ENCODE measurements at places on chromosomes 11 and 22. TPM values are rescaled to one million over a fixed set of nuclear protein-coding genes. Genes with fewer than 3 reads are reported as not detected.

PANX2 gene
- 1.5 TPM for total RNA-seq

KRTAP5-9 gene
- total RNA-seq, result not detected

ME3 gene
- total RNA-seq, result 0.72 TPM

GRCh38 chr22:42270510-42271190 is at the start of gene TCF20:
TCF20 (minus strand) TSS chr22:42270653; CDS start chr22:42215305, 55,348 bp downstream.
- DNase-seq, result peak; percentile 23

DNA sequence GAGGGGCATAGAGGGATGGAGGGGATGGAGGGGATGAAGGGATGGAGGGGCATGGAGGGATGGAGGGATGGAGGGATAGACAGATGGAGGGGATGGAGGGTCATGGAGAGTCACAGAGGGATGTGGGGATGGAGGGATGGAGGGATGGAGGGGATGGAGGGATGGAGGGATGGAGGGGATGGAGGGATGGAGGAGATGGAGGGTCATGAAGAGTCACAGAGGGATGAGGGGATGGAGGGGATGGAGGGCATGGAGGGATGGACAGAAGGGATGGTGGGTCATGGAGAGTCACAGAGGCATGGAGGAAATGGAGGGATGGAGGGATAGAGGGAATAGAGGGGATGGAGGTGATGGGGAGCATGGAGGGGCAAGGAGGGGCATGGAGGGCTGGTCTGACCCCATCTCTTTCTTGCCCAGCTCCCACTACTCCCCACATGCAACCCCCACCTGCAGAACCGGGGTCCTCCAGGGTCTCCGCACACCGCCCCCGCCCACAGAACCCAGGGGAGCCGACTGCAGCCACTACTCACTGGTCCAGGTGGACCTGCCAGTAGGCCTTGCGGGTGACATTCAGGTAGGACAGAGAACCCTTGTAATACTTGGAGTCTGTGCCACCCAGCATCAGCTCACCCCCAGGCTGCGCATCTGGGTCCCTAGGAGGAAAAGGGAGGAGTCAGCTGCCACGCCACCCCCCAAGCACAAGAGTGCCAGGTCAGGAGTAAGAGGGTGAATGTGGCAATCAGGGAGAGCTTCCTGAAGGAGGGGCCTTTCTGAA is 4.2 kb upstream of the IFITM10 start:
- DNase-seq, result no peak

DNA sequence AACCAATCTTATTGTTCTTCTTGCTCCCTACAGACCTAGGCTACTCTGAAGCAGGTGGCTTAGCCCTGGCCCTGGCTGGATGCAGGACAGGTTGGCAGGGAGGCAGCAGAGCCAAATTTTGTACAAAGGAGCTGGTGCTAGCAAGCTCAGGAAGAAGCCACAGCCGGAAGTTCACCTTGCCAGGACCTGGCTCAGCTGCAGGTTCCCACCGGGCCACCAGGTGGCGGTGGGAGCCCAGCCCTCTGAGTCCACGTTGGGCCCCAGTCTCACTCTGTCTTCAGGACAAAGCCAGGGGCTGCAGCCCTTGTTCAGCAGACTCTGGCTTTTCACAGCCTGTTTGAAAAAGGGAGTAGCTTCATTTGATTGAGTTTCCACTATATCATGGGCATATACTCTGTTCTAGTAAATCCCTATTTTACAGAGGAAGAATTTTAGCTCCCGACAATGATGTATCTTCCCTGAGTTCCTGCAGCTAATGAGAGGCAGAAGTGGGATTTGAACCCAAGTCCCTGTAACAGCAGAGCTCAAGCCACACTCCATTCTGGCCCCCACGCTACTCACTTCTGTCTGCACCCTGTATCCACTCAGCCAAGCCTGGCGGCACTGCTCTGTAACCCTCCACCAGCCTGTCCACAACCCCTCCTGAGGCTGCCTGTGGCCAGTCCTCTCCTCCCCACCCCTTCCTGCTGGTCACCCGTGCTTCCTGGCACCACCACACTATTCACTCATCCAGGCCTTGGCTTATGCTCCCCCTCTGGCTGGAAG is 3.3 kb downstream of the TKFC start:
- DNase-seq, result peak; percentile 64

DNA sequence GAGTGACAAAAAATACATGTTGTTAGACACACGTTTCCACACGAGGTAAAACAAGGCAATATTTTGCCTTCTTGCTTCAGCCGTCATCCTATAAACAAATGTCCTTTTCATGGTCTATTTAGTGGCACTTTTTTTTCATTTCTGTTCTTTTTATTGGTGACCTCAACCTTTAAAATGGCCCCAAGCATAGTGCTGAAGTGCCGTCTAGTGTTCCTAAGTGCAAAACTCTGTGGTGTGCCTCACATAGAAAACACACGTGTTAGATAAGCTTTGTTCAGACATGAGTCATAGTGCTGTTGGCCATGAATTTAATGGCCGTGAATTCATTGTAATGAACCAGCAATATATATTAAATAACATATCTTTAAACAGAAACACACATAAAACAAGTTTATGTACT is 15.6 kb downstream of the OVCH2 start:
- no peak for DNase-seq

DNA sequence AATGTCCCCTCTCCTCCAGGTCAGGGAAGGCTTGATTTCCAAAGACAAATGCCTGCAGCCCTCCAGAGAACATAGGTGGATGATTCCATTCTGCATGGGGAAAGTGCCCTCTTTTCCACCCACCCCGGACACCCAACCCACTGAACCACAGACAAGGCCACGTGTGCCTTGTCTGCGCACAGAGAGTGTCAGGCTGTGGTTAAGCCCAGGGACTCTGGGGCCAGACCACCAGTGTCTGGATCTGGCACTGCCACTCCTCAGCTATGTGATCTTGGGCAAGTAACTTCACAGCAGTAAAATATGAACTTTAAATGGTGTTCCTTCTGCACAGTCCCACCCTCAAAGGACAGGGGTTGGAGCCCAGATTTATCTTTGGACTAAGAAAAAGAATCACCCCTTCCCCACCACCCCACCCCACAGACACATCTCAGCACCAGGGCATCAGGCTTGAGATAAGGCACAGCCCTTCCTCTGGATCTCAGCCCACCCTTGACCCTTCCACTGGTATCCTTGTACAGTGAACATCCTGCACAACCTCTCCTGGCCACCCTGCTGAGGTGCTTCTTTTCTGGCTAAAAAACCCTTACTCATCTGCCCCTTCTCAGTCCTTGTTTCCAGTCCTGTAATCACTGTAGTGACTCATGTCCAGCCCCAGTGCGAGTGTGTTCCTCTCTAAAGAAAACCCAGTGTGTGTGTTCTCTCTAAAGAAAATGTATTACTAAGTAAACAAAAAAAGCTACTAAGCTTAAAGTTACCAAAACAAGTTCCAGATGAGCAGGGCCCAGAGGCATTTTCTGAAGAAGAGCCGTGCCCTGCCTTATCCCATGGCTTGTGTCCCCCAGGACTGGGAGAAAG is 1.9 kb upstream of the PTGDR2 start:
- DNase-seq, result no peak

GRCh38 chr11:9397746-9398680 is 13.6 kb downstream of the IPO7 start:
- DNase-seq, result no peak

All from A172 (cell line).